Smooth muscle cell of bladder (primary cell): ENCODE measurements at places on chromosomes 16 and 17. TPM values are rescaled to one million over a fixed set of nuclear protein-coding genes. Genes with fewer than 3 reads are reported as not detected.

NOG gene
- total RNA-seq: under 0.01 and 0.09 TPM in 2 replicates

RBL2 gene
- 36.1 and 37.4 TPM in 2 replicates for total RNA-seq

SLC16A11 gene
- total RNA-seq: 0.28 TPM in 2 replicates

CES4A gene
- total RNA-seq: 2.3 and 2.8 TPM in 2 replicates

CCDC144A gene
- 1.1 and 3.5 TPM in 2 replicates for total RNA-seq

TUFM gene
- total RNA-seq: 108 and 110 TPM in 2 replicates

PRDM7 gene
- under 0.01 TPM in 1 of 2 replicates, not detected in the other for total RNA-seq

TEKT1 gene
- total RNA-seq: not detected in 2 replicates

NGFR gene
- total RNA-seq: 0.14 and 0.18 TPM in 2 replicates

SLC26A11 gene
- 8.0 and 8.9 TPM in 2 replicates for total RNA-seq

NHLRC4 gene
- 1.3 and 1.4 TPM in 2 replicates for total RNA-seq

SPN gene
- total RNA-seq: under 0.01 and 0.09 TPM in 2 replicates

SCN4A gene
- total RNA-seq: under 0.01 TPM in 1 of 2 replicates, not detected in the other

MNT gene
- 5.0 and 6.9 TPM in 2 replicates for total RNA-seq

IL21R gene
- total RNA-seq: 4.8 and 11.7 TPM in 2 replicates

METTL22 gene
- total RNA-seq: 22.0 and 26.1 TPM in 2 replicates

PRSS8 gene
- under 0.01 TPM in 1 of 2 replicates, not detected in the other for total RNA-seq

CDRT15 gene
- not detected in 2 replicates for total RNA-seq

CTRB2 gene
- total RNA-seq: not detected in 2 replicates

METTL16 gene
- 8.0 and 9.7 TPM in 2 replicates for total RNA-seq

NPB gene
- total RNA-seq: 0.28 and 0.46 TPM in 2 replicates

STAT5A gene
- 20.2 and 26.6 TPM in 2 replicates for total RNA-seq

HID1 gene
- 0.28 TPM in 2 replicates for total RNA-seq

HNF1B gene
- under 0.01 TPM in 1 of 2 replicates, not detected in the other for total RNA-seq

SEC14L5 gene
- total RNA-seq: 0.09 and 0.28 TPM in 2 replicates

SLC12A3 gene
- under 0.01 TPM in 1 of 2 replicates, not detected in the other for total RNA-seq

SNF8 gene
- total RNA-seq: 136 and 137 TPM in 2 replicates

SSTR5 gene
- total RNA-seq: not detected in 2 replicates

CCL17 gene
- not detected in 2 replicates for total RNA-seq

KRTAP4-11 gene
- not detected in 2 replicates for total RNA-seq
